ENCODE measurements at places on chromosomes 13 and 19.

GRCh38 chr19:11457831-11458230 lies 22.4 kb downstream of the PRKCSH start:
- DNase-seq: no peak

DNA sequence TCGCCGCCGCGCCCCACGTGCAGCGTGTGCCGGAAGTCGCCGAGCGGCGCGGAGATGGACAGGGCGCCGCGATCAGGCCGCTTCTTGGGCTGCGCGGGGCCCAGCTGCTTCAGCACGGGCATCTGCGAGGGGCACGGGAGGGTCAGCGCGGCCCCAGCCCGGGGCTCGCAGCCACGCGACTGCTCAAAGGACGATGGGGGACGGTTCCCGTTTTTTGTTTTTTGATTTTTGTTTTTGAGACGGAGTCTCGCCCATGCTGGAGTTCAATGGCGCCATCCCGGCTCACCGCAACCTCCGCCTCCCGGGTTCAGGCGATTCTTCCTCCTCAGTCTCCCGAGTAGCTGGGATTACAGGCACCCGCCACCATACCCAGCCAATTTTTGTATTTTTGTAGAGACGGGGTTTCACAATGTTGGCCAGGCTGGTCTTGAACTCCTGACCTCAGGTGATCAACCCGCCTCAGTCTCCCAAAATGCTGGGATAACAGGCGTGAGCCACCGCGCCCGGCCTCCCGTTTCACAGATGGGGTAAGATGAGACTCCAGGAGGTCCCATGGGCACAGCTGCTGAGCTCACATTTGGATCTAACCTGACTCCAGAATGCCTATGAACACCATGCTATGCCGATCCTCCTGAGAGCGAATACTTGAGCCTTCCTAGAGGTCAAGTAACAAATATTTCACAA lies 2.0 kb upstream of the LENG9 start:
- DNase-seq: no peak

GRCh38 chr13:107006661-107007060 lies 438.7 kb upstream of the ARGLU1 start:
- DNase-seq: no peak

- no peak for DNase-seq
These were observed 839 bp downstream of the COG6 start for GRCh38 chr13:39656325-39656677.
